ENCODE measurements at places on chromosomes 1 and 21.
A peak's percentile ranks its signal among the peaks of the same experiment; 100 is the strongest.

GRCh38 chr1:39648496-39648895 lies 9.1 kb upstream of the HEYL start:
- no peak for DNase-seq

DNA sequence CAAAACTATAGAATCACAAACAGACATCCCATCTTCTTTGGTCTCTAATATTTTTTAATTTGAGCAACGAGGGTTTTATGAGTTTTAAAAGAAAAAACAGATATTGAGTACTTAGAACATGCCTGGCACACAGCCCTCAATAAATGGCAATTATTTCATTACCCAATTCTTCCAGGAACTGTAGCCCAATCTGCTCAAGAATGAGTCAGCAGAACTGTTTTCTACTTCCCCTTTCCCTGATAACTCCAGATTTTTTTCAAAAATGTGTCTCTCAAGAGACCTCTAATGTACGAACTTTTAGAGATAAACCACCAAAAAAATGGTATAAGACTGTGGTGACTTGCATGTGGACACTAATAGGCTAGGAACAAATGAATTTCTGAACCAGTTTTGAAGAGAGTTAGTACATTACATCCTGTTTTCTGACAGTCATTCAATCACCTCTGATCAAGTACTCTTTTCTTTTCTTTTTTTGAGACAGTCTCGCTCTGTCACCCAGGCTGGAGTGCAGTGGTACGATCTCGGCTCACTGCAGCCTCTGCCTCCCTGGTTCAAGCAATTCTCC lies 11.5 kb downstream of the ABL2 start:
- DNase-seq: no peak

GRCh38 chr1:115237507-115237906 lies 100.5 kb downstream of the NGF start:
- DNase-seq: peak; percentile 87

DNA sequence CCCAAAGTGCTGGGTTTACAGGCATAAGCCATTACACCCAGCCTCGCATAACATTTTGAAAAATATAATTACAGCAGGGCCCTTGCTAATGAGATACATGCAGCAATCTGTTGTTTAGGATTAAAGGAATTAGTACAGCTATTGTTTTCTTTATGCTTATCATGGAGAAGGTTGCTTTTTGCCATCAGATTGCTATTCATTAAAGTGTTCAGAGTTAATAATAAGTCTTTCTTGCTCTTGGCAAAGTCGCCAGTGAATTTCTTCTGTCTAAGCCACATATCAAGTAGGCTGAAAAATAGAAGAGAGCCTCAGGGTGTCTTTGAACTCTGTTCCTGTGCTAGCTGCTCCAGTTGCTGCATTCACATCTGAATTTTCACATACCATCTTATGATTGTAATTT lies 144.1 kb downstream of the POU2F1 start:
- DNase-seq: no peak

DNA sequence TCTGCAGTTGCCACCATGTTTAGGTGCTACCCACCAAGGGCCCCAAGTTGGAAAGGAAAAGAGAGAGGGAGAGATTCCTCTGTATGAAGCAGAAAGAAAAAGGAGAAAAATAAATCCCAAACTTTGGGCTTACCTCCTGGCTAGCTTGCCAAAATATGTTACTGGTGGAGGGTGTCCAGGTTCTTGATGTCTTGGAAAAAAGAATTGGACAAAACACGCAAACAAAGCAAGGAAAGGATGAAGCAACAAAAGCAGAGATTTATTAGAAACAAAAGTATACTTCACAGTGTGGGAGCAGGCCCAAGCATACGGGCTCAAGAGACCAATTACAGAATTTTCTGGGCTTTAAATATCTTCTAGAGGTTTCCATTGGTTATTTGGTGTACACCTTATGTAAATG lies 204.5 kb upstream of the LRRC7 start:
- no peak for DNase-seq

DNA sequence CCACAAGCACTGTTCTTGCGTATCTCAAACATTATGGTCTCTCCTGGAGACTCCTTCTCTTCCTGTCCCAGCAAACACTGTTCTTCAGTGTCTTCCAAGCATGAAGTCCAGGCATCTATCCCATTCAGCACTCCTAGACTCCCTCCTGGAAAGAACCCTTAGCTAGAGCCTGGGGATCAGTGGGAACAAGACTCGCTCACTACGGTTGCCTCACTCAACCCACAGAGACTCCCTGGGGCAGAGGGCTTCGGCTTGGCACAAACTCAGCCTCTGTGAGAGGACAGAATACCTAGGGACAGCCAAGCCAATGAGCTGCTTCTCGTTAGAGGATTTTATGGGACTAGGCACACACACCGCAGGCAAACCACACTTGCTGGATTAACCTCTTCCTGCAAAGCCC lies 86.5 kb upstream of the IPO9 start:
- peak; percentile 24 for DNase-seq

DNA sequence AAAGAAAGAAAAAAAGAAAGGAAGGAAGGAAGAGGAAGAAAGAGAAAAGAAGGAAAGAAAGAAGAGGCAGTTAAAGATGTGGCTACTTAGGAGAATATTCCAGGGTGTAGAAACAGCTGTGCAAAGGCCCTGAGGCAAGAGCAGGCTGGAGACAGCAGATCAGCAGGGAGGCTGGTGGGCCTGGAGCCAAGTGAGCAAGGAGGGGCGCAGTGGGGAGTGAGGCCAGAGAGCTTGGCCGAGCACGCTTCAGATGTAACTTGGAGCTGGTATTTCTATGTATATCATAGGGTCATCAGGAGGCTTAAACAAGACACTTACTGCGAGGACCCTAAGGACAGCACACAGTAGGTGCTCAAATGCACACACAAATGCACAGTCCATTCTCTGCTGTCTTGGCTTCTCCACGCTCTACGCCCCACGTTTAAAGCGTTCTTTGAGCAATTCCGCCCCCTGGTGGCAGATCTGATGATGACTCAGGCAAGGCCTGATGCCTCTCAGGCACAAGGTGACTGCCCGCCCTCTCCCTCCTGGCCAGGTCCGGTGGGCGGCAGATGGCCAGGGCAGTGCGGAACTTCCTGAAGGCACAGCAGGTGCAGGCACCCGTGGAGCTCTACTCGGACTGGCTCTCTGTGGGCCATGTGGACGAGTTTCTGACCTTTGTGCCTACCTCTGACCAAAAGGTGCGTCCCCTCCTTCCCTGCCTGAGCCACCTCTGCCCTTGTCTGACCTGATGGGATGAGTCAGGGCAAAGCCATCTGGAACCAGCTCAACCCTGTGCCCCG lies 11.9 kb upstream of the PADI3 start:
- peak; percentile 76 for DNase-seq

DNA sequence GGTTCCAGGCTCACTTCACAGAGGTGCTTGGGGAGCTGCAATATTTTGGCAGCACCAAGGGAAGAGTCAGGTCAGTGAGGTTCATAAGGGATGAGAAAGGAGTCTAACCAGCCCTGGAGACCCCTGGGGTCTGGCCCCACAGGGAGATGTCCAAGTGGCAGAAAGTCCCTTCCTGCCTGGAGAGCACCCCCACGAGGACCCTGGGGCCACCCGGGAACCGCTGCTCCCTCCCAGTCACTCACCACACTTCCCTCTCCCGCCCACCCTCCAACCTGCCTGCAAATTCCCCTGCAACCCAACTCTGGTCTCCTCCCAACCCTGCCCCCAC lies 6.5 kb upstream of the ITGB2 start:
- DNase-seq: no peak

GRCh38 chr1:154478013-154478412 lies 24.0 kb upstream of the TDRD10 start:
- no peak for DNase-seq

DNA sequence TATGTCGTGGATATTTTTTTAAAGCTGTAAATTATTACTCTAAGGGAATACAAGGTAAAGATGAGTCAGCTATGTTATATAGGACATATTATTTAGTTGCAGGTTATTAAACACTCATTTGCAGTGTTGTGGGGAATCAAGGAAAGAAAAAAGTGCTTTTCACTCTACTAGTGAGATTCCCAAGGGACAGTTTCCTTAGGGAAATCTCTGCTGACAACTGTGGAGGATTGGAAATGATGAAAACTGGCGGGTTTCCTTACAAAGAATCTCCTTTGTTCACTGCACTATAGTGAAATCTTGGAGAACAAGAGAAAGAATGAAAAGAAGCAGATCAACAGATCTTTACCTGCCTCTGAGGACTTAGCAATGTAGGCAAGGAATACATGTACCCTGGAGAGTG lies 24.5 kb upstream of the TRIM45 start:
- DNase-seq: no peak

- no peak for DNase-seq
Measured at GRCh38 chr1:246933893-246934292, 2.1 kb upstream of the AHCTF1 start.

- no peak for DNase-seq
Measured at GRCh38 chr1:34753163-34753562, 1.7 kb upstream of the GJB5 start.

GRCh38 chr1:247156787-247157232 lies 15.0 kb downstream of the ZNF124 start:
- no peak for DNase-seq

GRCh38 chr1:185654199-185654951 lies 79.8 kb upstream of the HMCN1 start:
- no peak for DNase-seq

GRCh38 chr1:2606396-2606880 lies 19.9 kb downstream of the PRXL2B start:
- DNase-seq: no peak

- no peak for DNase-seq
Measured at GRCh38 chr1:170049176-170049800, 25.2 kb downstream of the KIFAP3 start.

DNA sequence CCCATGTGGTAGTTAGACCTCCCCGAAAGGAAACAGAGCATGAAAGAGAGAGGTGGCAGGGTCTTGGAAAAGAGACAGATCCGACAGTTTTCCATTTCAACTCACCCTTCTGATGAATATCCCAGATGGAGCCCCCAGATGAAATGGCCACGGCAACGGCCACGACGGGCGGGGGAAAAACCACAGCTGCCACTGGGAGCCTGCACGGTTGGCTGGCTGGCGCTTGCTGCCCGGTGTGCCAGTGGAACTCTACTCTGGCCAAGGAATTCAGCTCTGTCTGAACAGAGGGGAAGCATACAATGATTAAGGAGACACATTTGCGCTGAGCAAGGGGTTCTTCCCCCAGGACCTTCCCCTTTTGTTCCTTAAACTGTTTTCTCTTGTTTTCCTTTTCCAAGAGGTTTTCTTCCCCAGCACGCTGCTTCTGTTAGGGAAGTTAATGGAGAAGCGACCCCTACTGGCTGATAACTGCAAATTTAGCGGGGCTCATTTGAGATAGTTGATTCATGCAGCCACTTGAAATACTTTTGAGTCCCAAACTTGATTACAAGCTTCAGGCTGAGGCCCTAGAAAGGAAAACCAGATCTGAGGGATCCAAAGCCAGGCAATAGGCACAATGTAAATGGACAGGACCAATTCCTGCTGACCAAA lies 1122.5 kb downstream of the NCAM2 start:
- no peak for DNase-seq

DNA sequence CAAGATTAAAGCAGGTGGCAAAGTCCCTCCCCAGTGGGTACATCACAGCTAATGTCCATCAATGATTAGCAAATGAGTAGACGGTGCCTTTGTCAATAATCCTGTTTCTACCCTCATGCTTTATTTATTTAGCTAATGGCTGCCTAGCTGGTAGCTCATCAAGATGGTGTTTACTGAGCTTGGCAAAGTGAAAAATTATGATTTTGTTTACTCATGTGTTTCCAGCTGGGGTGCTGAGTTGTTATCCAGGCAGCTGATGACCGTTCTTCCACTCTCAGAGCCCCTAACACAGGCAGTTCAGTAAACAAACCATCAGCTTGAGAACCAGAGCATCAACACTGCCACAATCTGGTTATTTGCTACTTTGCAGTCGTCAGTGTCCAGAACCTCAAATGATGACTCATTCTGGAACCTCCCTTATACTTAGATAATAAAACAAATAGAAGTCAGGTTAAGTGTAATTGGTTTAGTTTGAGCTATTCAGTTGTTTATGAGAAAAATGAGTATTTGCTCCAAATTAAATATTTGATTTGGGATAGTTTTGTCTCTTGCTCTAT lies 163.9 kb downstream of the ST6GALNAC5 start:
- peak; percentile 59 for DNase-seq

DNA sequence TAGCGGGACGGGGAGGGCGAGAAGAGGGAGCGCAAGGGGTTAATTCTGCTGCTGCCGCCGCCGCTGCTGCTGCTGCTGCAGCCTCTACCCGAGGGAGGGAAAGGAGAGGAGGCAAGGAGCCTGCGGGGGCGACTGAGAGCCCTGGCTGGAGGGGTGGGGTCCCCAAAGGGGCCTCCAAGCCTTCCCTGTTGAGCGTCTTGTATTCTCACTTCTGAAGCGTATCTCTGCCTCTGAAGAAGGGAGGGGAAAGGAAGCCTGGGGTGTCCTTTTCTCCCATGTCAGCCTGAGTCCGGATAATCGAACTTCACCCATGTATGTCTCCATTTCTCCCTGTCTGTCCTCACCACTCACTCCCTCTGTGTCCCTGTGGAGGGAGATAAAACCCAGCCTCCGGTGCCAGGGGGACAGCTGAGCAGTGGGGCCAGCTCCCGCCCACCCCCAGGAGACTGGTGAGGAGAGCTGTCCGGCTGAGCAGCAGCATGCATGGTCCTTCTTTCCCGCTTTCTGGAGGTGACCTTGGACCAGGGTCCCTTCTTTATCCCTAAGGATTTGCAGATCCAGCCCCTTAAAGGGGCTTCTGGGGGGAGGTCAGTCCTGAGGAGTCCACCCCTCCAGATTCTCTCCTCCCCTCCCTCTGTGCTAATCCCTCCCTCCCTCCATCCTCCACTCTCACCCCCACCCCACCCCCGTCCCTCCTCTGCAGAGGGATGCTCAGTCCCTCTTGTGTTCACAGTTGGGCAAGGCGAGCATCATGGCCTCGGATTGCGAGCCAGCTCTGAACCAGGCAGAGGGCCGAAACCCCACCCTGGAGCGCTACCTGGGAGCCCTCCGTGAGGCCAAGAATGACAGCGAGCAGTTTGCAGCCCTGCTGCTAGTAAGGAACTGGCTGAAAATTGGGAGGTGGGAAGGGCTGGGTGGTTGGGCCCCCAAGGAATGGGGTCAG lies 1.0 kb downstream of the NCDN start:
- DNase-seq: no peak

GRCh38 chr1:32303997-32304622 lies 12.2 kb downstream of the HDAC1 start:
- DNase-seq: peak; percentile 40

GRCh38 chr1:206467915-206468314 lies 2.4 kb upstream of the IKBKE start:
- no peak for DNase-seq

GRCh38 chr1:27572679-27573426 lies 31.1 kb downstream of the AHDC1 start:
- no peak for DNase-seq

- peak; percentile 4 for DNase-seq
Measured at GRCh38 chr1:8816831-8817411, 519 bp downstream of the RERE start.

GRCh38 chr1:65423884-65424572 lies 3.6 kb downstream of the LEPR start:
- peak; percentile 84 for DNase-seq

GRCh38 chr1:78743626-78744025 lies 94.0 kb downstream of the IFI44 start:
- peak; percentile 49 for DNase-seq

DNA sequence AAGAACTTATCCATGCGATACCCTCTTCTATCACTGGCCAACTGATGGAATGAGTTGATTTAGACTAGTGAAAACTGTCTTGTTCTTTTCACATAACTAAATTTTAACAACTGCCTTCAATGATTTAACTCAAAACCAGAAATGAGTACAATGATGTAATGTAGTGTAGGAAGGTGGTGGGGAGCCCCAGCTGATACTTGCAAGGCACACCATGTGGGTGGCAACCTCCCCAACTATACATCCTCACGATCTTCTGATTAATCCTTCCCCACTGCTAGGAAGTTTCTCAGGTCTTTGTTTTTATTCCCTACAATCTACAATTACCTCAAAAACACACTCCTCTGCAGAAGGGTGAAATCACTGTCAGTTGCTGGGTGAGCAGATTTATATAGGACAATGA lies 100.7 kb downstream of the KCTD3 start:
- DNase-seq: no peak
